ENCODE measurements at places on chromosomes 11 and 22. TPM values are rescaled to one million over a fixed set of nuclear protein-coding genes. Genes with fewer than 3 reads are reported as not detected.
A peak's percentile ranks its signal among the peaks of the same experiment; 100 is the strongest.

- no peak for DNase-seq
These were observed 53.9 kb upstream of the HEPHL1 start for GRCh38 chr11:93967258-93967657.

GRCh38 chr11:30174265-30175020 lies 56.4 kb upstream of the FSHB start:
- DNase-seq, result no peak

GRCh38 chr11:68545796-68546195 lies 85.2 kb downstream of the PPP6R3 start:
- DNase-seq, result no peak

GRCh38 chr11:79430280-79430679 lies 10.6 kb downstream of the TENM4 start:
- DNase-seq, result no peak

DNA sequence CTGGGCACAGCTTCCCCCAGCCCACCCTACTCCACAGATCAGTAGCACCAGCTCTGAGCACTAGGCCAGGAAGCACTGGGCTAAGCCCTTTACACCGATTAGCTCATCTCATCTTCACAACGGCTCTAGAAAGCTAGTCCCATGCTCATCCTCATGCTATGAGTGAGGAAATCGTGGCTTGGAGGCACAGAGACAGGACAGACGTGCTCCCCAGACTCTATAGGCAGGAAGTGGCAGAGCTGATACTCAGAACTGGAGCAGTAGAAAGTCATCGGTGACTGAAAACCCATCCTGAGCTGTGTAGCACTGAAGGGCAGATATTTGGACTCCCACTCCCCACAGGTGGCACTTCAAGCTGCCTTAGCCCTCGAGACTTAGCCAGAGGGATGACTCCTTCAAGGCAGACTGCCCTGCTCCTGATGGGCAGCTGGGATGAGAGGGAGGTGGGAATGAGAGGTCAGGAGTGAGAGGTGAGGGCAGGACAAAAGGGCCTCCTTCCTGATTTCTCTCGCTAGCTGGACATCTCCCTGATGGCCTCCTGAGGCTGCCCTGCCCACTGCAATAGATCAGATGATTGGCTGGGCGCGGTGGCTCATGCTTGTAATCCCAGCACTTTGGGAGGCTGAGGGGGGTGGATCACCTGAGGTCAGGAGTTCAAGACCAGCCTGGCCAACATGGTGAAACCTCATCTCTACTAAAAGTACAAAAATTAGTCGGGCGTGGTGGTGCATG lies 9.7 kb downstream of the CD5 start:
- no peak for DNase-seq

Gene LRRC55
- total RNA-seq, result 0.45 TPM

DNA sequence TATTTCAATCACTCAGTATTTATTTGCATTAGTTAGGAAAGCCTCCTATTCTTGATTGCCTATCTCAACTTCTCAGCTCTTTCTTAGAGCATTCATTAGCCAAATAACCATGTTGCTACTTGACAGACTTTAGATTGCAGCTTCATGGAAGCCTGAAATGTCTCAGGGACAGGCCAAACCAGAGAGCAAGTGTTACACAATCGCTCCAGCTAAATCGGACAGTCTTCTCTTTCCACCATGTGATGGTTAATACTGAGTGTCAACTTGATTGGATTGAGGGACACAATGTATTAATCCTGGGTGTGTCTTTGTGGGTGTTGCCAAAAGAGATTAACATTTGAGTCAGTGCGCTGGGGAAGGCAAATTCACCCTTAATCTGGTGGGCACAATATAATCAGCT lies 106.5 kb upstream of the DRD2 start:
- DNase-seq, result no peak

DNA sequence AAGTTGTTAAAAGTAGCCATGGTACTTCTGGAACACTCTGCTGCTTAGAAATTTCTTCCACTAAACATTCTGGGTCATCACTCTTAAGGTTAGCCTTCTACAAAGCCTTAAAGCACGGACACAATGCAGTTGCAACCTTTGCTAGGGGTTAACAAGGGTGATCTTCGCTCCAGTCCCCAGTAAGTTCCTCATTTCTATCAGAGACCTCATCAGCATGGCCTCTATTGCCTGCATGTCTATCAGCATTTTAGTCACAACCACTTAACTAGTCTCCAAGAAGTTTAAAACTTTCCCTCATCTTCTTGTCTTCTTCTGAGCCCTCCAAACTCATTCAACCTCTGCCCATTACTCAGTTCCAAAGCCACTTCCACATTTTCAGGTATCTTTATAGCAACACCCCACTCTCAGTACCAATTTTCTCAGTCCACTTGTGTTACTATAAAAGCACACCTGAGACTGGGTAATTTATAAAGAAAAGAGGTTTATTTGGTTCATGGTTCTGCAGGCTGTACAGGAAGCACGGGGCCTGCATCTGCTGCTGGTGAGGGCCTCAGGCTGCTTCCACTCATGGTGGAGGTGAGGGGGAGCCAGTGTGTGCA lies 48.7 kb upstream of the TH start:
- no peak for DNase-seq

DNA sequence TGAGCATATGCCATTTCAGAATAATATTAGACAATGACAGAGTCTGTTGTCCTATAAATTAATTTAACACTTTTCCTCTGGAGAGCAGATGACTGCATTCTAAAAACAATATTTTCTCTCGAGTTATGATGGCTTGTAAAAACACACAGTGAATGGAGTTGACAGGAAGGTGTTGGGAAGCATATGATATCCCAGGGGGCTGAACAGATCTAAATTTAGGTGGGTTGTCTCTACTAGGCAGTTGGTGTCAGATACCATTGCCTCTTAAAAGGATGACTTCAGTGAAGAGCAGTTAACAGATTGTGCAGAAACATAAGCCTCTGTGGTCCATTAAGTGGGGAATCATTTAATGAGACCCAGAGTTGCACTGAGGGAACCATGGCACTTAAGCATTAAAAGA lies 30.7 kb downstream of the SVIP start:
- DNase-seq, result no peak

DNA sequence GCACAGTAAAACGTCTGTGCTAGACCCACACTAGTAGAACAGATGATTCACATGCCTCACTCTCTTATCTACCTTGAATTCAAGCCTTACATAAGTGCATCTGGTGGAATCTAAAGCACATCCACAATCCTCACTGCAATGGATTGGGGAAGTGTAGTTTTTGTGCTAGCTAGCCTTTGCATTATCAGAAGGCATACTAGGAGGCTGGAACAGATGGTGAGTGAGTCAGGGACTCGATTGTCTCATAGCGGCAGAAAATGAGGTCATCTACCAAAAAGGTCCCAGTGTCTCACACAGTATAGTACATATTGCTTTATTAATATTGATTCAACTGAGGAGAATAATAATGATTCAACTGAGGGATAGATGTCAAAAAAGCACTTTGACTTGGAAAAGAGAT lies 9.3 kb downstream of the MSANTD4 start:
- DNase-seq, result no peak

DNA sequence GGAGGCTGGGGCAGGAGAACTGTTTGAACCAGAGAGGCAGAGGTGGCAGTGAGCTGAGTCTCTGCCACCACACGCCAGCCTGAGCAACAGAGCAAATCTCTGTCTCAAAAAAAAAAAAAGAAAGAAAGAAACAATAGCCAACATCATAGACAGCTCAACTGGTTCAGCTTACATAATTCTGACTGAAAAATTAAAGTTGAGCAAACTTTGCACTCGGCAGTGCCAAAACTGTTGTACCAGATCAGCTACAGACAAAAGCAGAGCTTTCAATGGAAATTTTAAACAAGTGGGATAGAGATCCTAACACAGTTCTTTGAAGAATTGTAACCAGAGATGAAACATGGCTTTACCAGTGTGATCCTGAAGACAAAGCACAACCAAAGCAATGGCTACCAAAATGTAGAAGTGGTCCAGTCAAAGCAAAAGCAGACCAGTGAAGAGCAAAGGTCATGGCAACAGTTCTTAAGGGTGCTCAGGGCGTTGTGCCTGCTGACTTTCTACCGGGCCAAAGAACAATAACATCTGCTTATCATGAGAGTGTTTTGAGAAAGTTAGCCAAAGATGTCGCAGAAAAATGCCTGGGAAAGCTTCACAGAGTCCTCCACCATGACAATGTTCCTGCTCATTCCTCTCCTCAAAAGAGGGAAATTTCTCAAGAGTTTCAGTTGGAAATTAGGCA lies 59.3 kb downstream of the TTC28 start:
- DNase-seq, result no peak

Gene FADD
- 32.1 TPM for total RNA-seq

- DNase-seq, result no peak
These were observed 14.2 kb downstream of the ZBTB44 start for GRCh38 chr11:130300567-130300966.

Gene PRG3
- not detected for total RNA-seq

DNA sequence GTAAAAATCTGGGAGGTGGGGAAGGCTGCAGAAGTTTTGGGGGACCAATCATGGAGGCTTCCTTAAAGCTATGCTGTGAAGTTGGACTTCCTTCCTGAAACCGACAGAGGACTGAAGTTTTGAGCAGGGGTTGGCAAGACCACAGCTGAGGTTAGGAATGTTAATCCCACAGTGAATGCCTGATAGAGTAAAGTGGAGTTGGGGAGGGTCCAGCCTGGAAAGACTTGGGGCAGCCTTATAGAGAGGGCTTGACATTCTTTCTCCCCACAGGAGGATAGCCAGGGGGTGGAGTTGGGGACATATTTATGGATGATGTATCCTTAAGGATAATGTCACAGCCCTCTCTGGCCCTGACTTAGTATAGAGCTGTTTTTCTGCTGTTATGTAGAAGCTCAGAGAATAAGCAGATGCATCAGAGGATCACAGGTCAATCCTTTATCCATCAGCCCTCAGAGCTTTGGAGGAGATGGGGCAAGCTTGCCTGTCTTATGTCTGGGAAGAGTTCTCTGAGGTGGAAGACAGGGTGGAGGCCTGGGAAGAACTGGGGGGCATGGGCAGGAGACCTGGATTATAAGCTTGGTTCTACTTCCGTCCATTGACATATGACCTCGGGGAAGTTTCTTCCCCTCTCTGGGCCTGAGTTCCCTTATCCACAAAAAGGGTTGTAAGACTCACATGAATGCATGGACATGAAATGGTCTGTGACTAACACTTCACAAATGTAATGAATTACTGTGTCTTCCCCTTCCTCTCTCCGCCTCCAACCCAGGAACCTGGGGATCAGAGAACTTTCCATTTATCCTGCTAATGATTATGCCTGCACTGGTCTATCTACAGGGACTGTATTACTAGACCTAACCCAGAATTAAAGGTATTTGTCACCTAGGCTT lies 317.8 kb downstream of the MIAT start:
- DNase-seq, result no peak

DNA sequence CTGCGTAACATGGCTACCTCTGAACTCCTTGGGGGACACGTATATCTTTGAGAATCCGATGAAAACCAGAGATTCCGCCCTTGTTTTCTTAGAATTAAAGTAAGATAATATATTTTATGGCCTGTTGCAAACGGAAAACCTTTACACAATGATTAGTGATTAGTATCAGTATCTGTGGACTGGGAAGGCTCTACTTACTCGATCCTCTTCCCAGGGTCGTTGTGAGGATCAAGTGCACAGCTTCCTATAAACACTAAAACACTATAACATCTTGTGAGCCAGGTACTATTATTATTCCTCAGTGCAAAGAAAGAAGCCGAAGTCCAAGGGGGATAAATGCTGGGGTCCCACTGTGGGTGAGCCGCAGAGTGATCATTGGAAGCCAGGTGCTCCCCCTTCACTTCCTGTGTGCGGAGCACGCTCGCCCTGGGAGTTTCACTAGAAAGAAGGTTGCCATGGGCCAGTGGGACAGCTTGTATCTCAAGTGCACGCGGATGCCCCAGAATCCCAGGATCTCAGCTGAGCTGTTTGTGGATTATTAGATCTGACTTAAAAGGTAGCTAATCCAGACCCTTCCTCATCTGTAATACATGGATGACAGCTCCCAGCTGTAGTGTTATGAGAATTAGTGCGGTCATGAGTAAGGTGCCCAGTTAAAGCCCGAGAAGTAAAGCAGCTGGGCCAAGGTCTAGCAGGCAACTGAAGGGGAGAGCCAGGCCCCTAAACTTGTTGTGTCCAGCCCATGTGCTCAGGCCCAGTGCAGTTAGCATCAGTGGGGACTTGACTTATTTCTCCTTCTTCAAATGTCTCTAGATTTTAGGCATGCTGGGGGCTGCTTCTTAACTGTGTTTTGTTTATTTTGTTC lies 839 bp downstream of the CBY1 start:
- no peak for DNase-seq

Gene ARFGAP2
- total RNA-seq, result 81.5 TPM

DNA sequence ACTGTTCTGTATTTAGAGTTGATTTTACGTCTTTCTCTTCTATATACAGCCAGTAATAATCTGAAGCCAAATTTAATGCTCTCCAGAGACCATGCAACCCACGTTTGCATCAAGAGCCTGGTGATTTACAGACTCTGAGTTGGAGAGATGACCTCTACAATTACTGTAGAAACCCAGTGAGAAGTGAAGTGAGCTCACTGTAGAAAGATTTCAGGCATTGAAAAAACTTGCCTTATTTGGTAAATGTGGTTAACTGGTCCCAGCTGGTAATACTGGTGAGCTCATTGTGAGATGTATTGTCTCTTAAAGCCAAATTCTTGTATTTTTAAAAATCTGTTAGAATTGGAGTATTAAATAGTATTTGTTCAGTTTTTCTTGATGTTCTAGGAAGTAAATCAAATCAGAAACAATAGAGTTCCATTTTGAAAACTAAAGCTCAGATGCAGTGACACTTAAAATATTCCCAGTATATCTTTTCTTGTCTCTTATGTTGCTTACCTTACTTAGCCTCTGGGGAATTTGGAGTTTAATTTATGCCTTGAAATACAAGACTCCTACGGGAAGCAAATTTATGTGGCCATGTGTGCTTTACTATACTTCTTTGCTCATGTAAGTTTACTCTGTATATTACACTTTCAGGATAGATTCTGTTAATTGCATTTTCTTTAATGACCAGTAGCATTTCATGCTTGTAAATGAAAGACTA lies 189.9 kb downstream of the ARHGAP42 start:
- no peak for DNase-seq

GRCh38 chr22:42922374-42923191 lies 65.5 kb upstream of the ARFGAP3 start:
- DNase-seq, result no peak

DNA sequence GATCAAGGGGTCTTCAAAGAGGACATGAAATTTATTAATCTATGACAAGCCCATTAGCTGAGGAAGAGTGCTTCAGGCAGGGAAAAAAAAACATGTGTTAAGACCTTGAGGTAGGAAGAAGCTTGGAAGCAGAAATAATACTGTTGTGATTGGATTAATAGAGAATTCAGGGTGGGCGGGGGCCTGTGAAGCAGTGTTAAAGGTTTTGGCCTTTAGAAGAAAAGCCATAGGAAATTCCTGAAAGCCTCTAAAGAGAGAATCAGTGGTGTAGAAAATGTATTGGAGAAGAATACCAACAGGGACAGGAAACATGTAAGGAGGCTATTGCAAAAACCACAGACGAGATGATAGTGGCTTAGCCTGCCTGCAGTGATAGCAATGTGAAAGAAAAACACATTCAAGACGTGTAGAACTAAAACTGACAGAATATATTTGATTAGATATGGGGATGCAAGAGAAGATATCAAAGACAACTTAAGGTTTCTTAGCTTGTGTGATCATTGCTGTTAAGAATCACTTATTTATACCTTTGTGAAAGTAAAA lies 404.4 kb upstream of the ANO3 start:
- DNase-seq, result no peak

Gene TRIM29
- total RNA-seq, result 6.1 TPM

- DNase-seq, result peak; percentile 19
These were observed 18.5 kb upstream of the FEZ1 start for GRCh38 chr11:125514336-125515101.

All from left colon (tissue), 2 donors.